Stimulated activated CD4-positive, alpha-beta T cell treated with anti-CD3 and anti-CD28 coated beads, TNF-alpha, amount 100 ng/mL, for 48 hours (primary cell): ENCODE measurements at places on chromosomes 3 and 15.

DNA sequence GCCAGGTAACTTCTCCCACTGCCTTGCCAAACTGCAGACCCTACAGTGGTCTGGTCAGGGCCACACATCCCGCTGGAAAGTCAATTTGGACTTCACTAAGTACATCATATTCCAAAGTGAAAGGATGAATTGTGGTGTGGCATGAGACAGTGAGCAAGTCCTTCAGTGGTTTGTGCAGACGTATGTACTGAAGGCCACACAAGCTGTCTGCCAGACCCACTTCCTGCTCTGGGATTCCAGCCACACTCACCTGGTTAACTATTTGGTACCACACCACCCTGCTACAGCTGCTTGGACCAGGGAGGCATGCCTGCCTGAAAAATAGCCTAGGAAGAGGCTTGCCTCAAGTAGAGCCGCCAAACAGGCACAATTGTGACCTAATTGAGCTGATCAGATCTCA lies 94.1 kb upstream of the STRIT1 start:
- no peak for DNase-seq

DNA sequence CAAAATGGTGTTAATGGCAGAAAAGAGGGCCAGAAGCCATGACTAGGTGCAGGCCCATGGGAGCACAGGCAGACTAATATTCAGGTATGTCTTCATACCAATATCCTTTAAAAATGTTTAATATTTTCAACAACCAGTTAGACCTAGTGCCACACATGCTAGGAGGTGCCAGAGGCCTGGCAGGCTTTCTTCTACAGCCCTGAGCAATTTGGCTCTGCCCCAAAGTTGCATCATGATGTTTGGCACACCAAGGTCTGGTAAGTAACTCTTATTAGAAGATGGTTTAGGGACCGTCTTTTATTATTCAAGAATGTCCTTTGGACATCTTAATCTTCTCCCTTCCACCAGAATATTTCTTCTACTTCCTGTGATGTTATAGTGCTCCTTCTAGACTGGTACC lies 34.8 kb downstream of the MITF start:
- DNase-seq, result no peak

- no peak for DNase-seq
Measured at GRCh38 chr15:64348455-64348854, 7.5 kb downstream of the CSNK1G1 start.

- DNase-seq, result no peak
Measured at GRCh38 chr3:37984596-37984995, 6.0 kb upstream of the VILL start.

GRCh38 chr15:42064271-42064670 lies 30.1 kb downstream of the PLA2G4D start:
- DNase-seq, result no peak
